NCI-H2029 treated with DMSO at 0.1 percent for 48 hours (cell line): ENCODE measurements at places on chromosomes 13 and 19.
A peak's percentile ranks its signal among the peaks of the same experiment; 100 is the strongest.

- DNase-seq: no peak
Measured at GRCh38 chr13:42575938-42576337, 2.0 kb downstream of the TNFSF11 start.

DNA sequence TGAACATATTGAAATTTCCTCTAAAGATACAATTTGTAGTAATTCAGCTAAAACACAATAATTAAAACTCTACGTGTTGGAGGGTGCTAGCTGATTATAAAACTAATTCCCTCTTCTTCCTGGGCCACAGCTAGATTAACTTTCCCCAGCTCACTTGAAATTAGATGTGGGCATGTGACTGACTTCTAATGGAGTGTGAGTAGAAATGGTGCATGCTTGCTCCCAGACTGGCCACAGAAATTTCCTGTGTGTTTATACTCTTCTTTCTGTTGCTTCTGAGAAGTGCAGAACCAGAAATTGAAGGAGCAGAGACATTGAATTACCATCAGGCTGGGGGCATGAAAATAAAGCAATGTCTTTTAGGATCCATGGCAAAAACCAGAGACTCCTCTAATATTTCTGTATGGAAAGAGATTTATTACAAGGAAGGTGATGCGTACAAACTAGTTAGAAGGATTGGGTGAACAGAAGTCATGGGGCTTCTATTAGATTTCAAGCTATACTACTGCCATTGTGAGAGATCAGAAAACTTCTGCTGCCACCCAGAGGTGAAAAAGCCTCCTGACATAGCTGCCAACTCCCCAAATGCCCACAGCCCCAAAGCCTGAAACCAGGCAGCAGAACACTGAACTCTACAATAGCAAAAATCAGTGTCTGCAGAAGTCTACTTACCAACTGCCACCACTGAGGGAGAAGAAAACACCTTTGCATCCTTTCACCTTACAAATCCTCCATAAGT lies 379.2 kb upstream of the MIR17HG start:
- no peak for DNase-seq

DNA sequence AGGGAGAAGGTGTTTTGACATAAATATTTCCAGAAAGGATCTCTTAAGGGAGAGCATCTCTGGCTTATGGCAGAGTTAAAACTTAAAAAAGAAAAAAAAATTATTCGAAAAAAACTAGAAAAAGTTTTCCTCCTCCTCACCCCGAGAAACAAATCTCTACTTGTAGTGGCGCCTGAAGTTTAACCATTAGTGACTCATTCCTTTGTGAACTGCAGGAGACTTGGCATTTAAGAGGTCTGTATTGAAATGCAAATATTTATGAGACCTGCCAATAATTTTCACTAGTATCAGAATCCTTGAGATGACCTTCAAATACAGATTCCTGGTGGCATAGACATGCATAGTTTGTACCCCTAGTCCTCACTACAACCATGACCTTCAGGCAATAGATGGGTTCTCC lies 64.9 kb upstream of the MED4 start:
- DNase-seq: no peak

DNA sequence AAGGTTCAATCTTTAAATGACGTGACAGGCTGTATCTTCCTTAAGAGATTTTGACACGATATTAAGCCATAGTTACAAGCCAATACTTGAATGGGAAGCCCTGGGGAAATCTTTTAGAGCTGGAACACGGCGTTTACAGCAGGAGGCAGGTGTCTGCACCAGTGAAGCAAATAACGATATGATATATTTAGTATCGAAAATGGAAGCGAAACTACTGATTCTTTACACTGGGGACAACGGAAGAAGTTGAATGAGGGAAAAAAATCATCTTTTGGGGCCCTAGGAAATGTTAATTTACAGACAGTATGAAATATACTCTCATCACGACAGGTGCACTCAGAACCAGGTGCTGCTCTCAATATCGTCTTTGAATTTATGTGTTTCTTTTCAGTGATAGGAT lies 793.9 kb upstream of the PCDH20 start:
- DNase-seq: no peak

- no peak for DNase-seq
Measured at GRCh38 chr19:29372461-29372860, 153.3 kb upstream of the VSTM2B start.

- DNase-seq: no peak
Measured at GRCh38 chr19:2429917-2430535, 2.6 kb upstream of the TIMM13 start.

DNA sequence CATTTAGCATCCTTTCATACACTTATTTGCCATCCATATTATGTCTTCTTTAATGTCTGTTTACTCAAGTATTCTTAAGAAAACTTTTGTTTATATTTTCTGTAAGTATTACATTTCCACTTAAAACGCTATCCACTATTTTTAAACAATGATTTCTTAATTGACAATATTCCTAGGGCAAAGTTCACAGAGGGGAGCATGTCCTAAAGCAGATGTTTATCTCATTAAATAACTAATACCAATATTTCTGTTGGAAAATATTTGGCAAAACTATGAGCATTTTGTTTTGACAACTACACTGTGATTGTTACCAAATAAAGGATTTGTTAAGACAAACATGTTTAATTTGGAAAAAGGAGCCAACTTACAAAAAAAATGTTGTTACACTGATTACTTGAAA lies 643.3 kb downstream of the SLITRK5 start:
- no peak for DNase-seq

GRCh38 chr19:2848616-2849015 lies 7.3 kb downstream of the ZNF555 start:
- DNase-seq: no peak

DNA sequence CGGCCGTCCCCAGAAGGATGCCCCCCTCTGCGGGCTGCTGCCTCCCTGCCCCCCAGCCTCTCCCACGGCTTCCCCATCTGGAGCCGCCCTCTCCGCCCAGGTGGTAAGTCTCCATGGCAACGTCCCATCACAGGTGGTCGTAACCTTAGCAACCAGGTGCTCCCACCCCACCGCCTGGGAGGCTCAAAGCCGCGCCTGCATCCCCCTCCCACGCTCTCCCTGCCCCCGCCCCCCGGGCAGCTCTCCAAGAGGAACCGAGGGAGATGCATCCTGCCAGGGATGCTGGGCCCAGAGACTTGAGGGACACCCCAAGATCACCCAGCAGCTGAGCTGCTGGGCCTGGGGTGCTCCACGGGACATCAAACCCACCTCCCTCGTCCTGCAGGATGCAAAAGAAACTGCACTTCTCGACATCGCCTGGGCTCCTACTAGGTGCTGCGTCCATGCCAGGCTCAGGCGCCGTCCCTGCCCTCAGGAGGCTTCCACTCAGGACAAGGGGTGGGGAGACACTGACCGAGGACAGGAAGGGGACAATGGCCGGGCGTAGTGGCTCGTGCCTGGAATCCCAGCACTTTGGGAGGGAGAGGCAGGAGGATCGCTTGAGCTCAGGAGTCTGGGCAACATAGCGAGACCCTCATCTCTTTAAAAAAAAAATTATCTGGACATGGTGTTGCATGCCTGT lies 5.0 kb upstream of the LINGO3 start:
- DNase-seq: no peak

DNA sequence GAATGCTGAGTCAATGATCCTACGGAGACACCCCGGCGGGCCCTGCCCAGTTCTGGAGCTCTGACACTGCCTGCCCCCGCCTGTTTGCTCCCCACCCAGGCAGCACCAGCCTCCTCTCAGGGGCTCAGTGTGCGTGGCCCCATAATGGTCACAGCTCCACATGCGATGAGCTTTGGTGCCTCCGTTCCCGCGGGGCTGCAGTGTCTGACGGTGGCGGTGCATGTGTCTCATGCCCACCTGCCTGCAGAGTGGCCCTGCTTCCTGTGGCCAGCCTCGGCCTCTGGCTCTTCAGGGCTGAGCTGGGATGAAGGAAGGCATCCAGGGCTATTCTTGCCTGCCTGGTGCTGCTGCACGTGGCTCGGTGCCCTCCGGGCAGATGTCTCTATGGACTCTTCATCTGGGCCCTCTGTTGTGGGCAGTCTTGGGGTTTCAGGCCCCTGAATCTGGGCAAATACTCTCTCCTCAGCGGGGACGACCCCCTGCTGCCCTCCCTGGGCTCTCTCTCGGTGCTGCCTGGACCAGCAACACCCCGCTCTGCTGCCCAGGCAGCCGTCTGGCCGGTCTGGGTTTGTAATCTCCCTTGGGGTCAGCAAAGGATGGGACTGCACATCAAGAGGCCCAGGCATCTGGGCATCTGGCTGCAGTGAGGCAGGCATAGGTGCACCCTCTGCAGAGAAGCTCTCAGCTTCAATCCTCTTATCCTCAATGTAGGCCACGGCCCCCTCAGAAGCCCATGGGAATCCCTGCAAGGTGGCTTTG lies 19.3 kb upstream of the TMEM255B start:
- DNase-seq: no peak

DNA sequence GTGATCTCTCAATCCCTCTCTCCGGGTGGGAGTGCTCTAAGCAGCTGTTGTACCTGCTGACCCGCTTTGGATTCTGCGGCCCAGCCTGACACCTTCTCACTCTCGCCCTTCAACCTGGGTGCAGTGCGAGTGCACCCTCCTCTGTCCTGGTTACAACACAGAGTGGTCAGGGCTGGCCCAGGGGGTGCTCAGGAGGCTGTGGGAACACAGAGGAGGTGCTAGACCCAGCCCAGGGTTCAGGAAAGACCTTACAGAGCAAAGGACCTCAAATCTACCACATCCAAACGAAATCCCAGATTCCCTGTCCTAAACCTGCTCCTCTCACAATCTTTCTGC lies 23.7 kb downstream of the ZNF175 start:
- DNase-seq: no peak

- no peak for DNase-seq
Measured at GRCh38 chr19:46764817-46765291, 18.6 kb upstream of the STRN4 start.

DNA sequence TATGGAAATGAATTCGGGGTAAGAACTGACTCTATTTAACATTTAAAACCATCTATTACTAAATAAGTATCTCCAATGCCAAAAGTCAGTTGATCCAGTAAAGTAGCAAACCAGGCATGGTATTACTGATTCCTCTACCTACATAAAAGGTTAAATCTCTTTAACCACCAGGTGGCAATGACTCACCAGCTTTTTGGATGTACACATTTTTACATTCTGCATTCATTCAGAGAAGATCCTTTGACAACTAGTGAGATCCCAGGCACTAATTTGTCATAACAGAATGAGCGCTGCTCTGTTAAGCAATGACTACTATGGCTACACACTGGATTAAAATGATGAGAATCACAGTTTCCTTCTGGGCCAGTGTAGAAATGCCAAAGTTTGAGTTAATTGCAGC lies 329.8 kb upstream of the GPC6 start:
- DNase-seq: peak; percentile 46

DNA sequence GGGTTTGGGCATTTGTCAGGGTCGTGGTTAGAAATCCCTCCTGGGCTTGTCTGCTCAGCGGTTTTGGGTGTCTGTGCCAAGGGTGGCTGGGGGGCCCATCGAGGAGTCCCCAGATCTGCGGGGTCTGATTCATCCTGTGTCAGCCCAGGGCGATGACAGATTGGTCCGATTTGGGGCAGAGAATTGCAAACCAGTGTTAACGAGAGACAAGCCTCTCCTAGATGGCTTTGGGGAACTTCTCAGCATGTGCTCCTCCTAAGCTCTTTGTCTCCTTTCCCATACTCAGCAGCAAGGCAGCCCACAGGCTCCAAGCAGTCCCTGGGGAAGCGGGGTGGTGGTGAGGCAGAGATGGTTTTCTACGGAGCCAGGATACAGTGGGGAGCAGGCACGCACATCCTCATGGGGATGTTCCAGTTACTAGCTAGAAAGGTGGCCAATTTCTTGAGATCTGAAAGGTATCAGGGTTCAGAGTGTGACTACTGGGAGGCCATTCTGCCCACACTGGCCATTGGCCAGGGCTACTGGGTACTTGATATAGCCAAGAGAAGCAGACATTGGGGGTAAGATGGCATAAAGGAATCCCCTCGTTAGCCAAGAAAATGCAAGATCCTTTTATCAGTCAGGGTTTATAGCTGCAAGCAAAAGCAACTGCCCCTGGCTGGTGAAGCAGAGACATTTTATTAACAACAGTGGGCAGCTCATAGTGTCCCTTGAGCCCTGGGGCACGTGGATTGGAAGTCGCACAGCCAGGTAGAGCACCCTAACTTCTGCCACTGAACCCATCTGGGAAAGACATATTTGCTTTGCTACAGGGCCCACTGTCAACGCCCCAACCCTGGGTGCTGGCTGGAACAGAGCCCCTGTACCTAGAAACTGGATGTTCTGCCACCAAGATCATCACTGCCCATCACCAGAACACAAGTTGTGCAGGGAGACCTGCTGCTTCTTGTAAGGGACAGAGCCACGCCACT lies 63.6 kb downstream of the RGCC start:
- no peak for DNase-seq

DNA sequence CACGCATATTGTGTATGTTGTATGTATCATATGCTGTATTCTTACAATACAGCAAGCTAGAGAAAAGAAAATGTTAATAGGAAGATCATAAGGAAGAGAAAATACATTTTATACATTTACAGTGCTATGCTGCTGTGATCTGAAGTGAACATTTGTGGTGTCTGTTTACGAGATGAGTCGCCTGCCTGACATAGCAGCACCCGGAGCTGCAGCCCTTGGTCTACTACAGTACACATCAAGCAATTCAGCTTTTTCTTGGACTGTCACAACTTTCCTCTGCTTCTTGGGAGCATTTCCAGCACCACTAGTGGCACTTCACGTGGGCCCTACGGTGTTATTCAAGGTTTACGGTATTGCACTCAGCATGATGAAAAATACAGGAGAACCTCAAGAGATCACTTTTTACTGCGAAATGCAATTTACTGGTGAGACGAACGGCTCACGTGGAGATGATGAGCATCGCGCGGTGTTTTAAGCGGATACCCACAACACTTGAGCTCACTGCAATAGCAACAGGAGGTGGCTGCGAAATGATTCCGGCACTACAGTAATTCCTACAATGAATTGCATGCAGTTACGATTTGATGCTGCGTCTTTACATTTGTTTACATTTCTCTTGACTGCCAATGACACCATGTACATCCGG lies 308.4 kb downstream of the FGF9 start:
- no peak for DNase-seq

DNA sequence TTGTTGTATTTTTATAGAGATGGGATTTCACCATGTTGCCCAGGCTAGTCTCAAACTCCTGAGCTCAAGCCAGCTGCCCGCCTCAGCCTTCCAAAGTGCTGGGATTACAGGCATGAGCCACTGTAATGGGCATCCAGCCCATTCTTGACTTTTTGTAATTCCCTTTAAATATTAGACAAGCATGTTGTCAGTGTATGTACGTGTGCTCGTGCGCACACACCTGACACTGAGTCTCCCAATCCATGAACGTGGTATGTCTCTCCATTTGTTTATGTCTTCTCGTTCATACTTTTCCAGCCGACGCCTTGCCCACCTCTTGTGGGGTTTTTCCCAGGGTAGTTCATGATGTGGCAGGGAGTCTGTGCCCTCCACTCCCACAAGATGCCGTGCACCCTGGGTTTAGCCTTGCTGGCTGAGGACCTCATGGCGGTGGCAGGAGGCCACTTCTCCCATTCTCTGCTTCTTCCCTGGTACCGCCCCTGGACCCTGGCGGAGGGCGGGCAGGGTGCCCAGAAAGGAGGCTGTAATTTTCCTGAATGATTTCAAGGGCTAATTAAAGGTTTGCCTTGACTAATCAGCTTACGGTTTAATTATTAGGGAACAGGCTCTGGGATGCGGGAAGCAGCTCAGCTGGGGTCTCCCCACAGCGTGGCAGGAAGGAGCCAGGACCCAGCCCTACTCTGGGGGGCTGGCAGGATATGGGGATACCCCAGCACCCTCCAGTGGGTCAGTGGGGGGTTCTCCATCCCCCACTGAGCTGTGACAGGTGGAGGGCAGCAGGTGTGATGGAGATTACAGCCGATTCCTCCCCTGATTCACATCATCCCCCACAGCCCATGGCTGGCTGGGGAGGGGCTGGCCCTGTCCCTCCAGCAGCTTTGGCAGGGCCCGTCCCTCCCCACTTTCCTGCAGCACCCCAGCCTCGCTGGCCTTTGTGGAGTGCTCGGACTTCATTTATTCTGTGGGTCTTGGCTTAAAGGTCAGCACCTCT lies 12.9 kb downstream of the PAK4 start:
- DNase-seq: no peak
